ENCODE measurements at places on chromosomes 7 and 10.

- no peak for DNase-seq
Observed at GRCh38 chr7:151198945-151199848, 11.1 kb downstream of the H2BK1 start.

DNA sequence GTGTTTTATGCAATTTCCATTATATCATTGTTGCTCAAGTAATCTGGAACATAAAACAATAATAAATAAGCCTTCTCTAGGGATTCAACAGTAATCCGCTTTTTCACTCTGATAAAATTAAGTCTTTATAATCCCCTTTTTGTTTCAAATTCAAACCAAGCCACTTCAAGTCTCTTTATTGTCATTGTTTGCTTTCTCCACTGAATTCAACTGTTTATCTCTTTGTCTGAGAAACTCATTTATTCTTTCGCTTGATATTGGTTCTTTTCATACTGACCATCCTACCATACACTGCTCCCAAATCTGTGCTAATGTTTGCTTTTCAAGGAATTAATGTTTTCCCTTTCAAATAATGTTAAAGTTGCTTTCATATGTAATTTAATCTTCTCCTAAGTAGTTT lies 550.4 kb upstream of the PCDH15 start:
- DNase-seq, result no peak

- DNase-seq, result no peak
Observed at GRCh38 chr7:123689250-123689649, 33.6 kb downstream of the LMOD2 start.

DNA sequence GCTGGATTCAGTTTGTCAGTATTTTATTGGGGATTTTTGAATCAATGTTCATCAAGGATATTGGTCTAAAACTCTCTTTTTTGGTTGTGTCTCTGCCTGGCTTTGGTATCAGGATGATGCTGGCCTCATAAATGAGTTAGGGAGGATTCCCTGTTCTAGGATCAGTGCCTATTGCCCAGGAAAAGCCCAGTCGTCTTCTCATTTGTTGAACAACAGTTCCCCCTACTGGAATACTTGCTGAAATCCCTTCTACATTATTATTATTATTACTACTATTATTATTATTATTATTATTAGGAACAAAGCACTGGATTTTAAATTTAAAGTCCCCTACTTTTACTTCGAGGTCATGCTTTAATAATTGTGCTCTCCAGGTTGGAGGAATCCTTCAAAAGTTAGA lies 528.9 kb downstream of the MAGI2 start:
- no peak for DNase-seq

GRCh38 chr7:134886353-134887057 lies 99.8 kb upstream of the AGBL3 start:
- DNase-seq, result no peak

DNA sequence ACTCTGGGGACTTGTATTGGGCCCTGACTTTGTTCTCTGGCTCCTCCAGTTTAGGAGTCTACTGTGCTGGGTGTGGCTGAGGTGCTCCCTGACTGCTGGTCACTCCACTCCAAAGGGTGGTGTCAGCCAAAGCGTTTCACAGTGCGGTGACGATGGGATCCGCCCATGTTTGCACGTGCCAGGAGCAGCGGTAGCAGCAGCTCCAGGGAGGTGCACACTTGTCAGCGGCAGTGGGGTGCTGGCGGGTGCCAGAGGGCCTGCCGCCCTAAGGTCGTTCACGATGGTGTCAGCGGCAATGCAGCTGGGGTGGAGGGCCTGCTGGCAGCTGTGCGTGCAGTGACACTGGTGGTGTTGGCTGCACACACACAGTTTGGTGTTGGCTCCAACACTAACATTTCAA lies 268.5 kb upstream of the AKR1E2 start:
- no peak for DNase-seq

DNA sequence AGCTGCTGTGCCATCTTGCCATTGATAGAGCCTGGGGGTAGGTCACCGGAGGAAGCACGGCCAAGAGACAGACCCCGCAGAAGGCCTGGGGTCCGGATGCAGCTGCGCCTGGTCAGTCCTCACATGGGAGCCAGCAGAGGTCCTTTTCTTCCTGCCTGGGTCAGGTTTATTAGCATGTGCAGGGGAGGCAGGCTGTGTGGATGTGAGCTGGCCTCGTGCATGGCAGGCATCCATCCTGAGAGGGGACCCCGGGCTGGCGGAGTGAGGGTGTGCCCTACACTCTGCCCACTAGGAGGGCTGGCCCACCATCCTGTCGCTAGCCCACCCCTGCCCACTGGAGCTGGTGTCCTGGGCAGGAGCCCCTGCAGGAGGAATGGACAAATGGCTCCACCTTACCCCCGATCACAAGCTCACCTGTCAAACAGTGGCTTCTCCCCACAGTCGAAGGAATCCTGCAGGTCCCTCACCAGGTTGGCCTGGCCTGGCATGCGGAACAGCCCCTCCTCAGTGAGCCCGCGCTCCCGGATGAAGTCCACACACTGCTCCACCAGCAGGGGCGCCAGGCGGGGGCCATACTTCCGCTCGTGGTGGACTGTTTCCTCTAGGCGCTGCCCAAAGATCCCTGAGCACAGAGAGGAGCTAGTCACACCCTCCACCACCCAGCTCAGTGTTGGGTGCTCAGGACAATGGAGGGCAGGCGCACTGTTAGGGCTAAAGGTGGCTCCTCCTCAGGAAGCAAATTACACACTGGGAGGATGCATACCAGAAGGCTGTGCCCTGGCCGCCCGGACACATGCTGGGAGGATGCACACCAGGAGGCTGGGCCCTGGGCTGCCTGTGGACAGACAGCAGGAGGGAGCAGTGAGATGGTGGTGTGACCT lies 145.4 kb downstream of the ARHGAP22 start:
- no peak for DNase-seq

GRCh38 chr7:156088115-156088514 lies 275.9 kb upstream of the SHH start:
- DNase-seq, result no peak

- no peak for DNase-seq
Observed at GRCh38 chr7:18200855-18201254, 173.2 kb upstream of the PRPS1L1 start.

- no peak for DNase-seq
Observed at GRCh38 chr7:145339319-145339718, 503.5 kb upstream of the TPK1 start.

DNA sequence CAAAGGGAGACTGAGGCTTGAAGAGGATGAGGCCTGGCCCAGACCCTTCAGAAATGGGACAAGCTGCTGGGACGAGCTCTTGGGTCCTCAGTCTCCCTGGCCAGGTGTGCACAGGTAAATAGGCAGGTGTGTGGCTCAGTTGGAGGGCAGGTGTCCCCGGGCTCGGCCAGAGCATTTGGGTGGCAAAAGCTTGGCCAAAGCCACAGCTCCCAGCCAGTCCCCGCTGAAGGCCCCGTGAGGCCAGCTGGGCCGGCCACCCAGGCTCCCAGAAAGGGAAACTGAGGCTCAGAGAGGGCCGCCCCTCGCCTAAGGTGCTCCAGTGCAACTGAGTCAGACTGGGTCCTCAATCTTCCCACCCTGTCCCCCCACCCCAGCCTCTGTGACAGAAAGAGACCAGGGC lies 37.3 kb downstream of the MICALL2 start:
- no peak for DNase-seq

DNA sequence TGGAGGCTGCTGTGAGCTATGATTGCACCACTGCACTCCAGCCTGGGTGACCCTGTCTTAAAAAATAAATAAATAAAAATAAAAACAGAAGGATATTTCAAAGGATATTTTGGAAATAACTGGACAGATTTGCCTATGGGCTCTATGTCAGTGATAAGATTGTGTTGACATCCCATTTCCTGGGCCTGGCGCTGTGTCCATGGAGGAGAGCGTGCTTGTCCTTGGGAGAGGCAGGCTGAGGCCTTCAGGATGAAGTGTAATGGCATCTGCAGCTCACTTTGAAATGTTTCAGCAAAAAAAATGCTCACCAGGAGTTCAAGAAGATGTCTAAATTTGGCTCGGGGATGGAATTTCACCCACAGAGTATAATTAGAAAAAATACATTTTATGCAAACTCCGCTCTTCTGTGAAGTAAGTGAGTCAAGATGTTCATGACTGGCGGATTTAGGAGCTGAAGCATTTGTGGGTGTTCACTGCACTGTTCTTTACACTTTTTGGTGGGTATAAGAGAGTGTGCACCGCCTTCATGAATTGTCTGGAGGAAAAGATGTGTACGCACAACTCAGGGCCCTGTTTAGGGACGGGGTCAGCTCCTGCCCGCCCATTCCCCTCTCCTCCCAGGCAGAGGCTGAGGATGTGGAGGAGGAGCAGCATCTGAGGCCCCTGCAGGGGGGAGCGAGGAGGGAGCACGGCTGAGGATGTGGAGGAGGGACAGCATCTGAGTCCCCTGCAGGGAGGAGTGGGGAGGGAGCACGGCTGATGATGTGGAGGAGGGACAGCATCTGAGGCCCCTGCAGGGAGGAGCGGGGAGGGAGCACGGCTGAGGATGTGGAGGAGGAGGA lies 18.5 kb upstream of the FOXL3 start:
- DNase-seq, result no peak

DNA sequence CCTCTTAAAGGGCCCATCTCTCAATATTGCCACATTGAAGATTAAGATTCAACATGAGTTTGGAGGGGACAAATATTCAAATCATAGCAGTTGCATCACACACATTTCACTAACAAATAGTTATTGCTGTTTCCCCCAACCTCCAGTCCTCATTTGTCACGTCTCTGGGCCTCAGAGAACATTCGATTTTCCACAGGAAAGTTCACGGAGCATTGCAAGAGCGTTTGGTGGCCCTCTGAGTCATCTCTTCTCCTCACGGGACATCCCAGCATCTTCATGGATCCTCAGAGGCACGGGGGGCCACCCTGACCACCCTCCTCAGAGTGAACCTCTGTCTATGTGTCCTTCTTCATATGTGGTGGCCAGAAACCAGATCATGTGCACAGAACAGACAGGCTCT lies 50.3 kb upstream of the CHST15 start:
- DNase-seq, result no peak

DNA sequence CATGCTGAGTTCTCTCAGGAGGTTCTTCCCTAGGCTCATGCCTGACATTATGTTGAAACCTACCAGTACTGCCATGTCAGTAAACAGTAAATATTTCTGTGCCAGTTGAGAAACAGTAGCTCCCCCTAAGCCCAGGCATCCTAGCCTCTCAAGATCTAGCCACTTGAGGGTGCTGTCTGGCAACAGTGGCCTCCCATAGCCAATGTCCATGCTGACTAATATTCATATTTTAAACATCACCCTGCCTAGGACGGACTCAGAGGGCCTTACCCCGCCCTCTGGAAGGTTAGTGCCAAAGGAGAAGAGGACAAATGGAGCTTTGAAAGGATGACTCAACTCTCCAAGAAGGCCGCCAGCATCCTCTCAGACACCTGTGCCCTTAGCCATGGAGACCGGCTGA lies 7.7 kb downstream of the ACSM6 start:
- DNase-seq, result no peak

GRCh38 chr10:75234017-75234682 lies 1.6 kb downstream of the COMTD1 start:
- peak; percentile 90 for DNase-seq

GRCh38 chr7:22093001-22093400 lies 147.3 kb upstream of the CDCA7L start:
- DNase-seq, result no peak

DNA sequence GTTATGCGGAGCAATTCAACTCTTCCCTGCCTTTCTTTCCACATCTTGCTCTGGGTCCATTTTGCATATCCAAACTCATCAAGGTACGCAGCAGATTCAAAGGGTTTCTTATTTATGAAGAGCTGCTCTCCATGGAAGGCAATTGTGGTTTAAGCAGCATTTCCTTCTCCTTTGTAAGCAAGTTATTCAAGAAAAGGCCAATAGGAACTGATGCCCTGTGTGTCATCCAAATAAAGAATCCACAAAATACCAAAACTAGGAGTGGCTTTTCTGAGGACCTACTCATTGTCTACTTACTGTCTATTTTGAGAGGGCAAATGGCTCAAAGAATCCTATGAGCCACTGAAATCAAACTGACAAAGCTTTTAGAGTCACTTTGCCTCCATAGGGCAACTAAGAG lies 253.1 kb downstream of the PTEN start:
- no peak for DNase-seq

GRCh38 chr10:74637685-74638084 lies 188.7 kb upstream of the KAT6B start:
- no peak for DNase-seq

Data from NCI-H510A (cell line).